G401 (cell line): ENCODE measurements at places on chromosomes 12 and 14.

DNA sequence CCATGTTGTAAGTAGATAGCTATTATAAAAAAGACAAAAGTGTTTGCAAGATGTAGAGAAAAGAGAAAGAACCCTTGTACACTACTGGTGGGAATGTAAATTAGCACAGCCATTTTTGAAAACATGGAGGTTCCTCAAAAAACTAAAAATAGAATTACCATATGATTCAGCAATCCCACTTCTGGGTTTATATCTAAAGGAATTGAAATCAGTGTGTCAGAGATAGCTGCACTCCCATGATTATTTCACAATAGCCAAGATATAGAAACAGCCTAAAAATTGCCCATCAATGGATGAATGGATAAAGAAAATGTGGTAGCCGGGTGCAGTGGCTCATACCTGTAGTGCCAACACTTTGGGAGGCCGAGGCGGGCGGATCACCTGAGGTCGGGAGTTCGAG, 9.2 kb downstream of the PSMC6 start:
- no peak for DNase-seq

DNA sequence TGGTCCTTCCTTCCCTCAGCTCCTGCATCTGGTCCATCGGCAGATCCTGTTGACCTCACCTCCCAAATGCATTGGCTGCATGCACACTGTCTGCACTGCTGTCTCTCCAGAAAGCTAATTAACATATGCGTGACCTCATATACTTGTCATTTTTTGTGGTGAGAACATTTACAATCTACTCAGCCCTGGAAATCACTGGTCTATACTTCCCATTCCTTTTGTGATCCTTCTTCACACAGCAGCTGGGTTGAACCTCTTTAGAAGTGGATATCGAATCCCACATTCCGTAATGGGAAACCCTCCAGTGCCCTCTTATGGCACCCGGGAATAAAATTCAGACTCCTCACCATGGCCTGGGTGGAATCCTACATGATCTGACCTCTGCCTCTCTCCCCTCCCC, 45.0 kb downstream of the SMOC1 start:
- DNase-seq, result no peak

GRCh38 chr14:95309261-95310051, 10.3 kb downstream of the CLMN start:
- no peak for DNase-seq

DNA sequence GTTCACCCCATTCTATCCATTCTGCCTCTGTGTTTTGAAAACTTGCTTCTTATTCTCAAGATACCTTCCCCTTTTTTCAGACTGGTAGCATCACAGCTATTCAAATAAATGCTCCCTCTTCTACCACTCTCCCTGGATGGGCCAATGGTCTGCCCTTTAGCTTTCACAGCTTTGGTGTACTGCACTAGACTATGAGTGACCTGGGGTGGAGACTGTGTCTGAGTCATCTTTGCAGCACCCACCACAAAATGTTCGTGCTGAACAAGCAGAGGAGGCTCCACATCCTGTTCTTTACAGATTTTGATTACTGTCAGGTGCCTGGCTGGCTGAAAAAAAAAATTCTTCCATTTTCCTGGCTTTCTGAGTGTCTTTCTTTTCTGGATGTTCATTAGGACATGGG, 1104.1 kb upstream of the TMEM132C start:
- no peak for DNase-seq

DNA sequence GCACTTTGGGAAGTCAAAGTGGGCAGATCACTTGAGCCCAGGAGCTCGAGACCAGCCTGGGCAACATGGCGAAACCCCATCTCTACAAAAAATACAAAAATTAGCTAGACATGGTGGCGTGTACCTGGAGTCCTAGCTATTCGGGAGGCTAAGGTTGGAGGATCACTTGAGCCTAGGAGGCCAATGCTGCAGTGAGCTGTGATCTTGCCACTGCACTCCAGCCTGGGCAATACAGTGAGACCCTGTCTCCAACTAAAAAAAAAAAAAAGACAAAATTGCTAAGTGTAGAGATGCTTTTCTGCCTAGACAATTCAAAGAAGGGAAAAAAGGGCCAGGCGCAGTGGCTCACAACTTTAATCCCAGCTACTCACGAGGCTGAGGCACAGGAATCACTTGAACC, 3.4 kb upstream of the LRP6 start:
- DNase-seq, result no peak

- DNase-seq, result peak; percentile 61
Measured at GRCh38 chr12:116157845-116158267, 119.6 kb downstream of the MED13L start.

- DNase-seq, result no peak
Measured at GRCh38 chr14:79044894-79045624, 874.9 kb downstream of the NRXN3 start.

DNA sequence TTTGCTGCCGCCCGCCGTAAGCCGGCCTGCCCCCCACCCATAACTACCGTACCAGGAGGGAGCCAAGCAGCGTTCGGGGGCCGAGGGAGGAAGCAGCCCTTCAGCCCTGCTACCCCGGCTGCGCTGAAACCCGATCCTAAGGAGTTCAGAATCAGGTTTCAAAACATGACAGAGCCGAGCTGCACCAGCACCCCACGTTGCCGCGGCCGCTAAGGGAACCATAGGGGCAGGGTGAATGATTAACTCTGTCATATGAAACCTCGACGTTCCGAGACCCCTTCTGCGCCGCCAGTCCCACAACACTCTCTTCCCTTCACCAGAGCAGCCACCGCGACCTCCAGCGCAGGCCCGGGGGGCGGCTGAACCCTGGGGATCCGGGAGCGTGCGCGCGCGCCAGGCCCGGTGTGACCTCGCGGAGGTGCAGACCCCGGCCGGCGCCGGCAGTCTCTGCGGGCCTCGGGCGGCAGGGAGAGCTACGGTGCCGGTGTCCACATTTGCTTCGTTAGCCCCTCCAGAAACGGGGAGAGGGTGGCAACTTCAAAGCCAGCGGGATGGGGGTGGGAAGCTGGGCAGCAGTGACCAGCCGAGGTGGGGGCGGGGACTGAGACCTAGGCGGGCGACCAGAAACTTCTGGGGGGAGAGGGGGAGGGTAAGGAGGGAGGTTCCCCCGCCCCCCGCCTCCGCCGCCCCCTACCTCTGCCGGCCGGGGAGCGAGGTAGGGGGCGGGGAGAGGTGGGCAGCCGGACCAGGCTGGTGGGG, 1.6 kb downstream of the SIX4 start:
- peak; percentile 24 for DNase-seq

GRCh38 chr12:13250416-13250815, 53.9 kb downstream of the EMP1 start:
- DNase-seq, result no peak

DNA sequence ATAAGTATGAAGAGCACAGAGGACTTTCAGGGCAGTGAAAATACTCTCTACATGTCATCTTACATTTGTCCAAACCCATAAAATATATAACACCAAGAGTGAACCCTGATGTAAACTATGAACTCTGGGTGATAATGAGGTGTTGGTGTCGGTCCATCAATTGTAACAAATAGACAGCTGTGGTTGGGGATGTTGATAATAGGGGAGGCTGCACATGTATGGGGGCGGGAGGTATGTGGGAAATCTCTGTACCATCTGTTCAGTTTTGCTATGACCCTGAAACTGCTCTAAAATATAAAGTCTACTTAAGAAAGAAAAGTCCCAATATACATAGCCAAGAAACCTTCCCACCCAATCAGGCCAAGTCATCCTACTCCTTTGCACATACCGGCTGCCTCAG, 88.5 kb downstream of the GPR135 start:
- no peak for DNase-seq

DNA sequence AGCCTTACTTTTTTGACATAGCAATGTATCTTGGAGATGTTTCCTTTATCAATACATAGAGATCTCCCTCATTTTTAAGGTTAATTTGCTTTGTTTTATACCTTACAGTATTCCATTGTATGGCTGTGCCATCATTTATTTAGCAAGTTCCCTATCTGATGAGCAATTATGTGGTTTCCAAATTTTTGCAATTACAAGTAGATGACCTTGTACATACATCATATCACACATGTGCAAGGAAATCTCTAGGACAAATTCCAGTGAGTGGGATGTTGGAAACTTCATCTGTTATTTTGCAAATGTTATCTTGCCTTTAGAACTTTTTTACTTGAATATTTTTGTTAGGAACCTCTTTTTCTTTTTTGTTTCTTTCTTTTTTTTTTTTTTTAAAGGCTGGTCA, 49.7 kb downstream of the DRAM1 start:
- no peak for DNase-seq

DNA sequence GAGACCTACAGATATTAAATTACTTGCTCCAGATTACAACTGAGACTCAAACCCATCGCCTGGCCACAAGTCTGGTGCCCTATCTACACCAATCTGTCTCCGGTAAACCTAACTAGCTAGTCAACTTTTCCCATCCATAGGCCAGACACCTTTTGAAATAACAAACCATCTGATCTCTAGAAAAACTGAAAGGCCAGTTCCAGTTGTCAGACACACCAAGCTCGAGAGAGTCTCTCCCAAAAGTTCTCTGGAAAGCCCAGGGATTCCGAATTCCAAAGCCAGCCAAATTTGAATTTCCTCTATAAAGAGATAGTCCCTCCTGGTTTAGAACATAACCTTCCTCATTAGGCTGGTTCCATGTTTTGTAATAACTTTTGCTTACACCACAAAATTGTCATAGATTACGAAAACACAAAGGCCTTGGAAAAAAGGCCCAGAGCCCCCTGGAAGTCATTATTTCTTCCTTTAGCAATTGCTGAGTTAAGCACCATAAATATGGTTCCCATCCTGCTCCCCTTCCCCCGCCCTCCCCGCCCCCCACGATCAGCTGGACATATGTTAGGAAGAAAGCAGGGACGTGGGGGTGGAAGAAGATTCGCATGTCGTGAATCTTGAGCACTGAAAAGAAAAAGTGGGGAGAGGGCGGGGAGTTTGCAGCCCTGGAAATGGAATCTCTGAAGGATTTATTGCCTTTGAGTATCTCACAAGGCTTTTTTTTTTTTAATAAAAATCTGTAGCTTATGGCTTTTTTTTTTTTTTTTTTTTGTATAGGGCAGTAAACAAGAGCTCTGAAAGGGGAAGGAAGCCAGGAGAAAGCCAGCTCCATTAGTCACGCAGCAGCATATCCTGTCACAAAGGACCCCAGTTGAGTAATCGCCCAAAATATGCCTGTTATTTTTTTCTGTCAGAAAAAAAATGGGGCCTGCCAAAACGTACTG, 110.4 kb downstream of the ZFP36L1 start:
- no peak for DNase-seq

- peak; percentile 91 for DNase-seq
Measured at GRCh38 chr12:124359671-124360581, 65.0 kb downstream of the RFLNA start.

- no peak for DNase-seq
Measured at GRCh38 chr14:58887931-58888330, 250.2 kb downstream of the DACT1 start.

DNA sequence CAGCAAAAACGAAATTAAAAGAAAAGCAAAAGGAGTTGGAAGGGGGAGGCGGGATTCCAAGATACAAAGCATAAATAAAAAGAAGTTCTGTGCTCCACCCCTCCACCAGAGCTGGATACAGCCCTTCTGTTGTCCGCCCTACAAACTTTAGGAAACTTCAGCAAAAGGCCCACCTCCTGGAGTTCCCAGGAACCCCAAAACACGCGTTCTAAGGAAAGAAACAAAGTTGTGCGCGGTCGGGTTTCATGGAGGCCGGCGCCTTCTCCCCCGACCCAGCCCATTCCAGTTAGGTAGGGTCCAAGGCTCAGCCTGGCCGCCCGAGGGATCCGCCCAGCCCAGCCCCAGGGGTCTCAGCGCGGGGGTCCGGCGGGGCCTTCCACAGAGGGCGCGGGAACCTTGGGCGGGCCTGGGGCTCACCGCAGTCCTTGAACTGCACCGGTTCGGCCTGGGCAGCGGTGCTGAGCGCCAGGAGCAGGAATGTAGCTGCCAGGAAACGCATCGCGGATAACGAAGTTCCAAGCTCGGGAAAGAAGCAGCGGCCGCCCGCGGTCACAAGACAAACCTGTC, at the start of gene NPC2:
Gene NPC2, minus strand, starts transcription at position 530 of the 567 bp plus-strand sequence. Its CDS starts 31 bp downstream, at position 499.
- no peak for DNase-seq

- peak; percentile 76 for DNase-seq
Measured at GRCh38 chr14:70807898-70808415, 1.4 kb downstream of the MAP3K9 start.

- no peak for DNase-seq
Measured at GRCh38 chr12:105480162-105480561, 149.7 kb downstream of the C12orf75 start.

GRCh38 chr12:97681612-97682504, 219.3 kb downstream of the RMST start:
- DNase-seq, result no peak

DNA sequence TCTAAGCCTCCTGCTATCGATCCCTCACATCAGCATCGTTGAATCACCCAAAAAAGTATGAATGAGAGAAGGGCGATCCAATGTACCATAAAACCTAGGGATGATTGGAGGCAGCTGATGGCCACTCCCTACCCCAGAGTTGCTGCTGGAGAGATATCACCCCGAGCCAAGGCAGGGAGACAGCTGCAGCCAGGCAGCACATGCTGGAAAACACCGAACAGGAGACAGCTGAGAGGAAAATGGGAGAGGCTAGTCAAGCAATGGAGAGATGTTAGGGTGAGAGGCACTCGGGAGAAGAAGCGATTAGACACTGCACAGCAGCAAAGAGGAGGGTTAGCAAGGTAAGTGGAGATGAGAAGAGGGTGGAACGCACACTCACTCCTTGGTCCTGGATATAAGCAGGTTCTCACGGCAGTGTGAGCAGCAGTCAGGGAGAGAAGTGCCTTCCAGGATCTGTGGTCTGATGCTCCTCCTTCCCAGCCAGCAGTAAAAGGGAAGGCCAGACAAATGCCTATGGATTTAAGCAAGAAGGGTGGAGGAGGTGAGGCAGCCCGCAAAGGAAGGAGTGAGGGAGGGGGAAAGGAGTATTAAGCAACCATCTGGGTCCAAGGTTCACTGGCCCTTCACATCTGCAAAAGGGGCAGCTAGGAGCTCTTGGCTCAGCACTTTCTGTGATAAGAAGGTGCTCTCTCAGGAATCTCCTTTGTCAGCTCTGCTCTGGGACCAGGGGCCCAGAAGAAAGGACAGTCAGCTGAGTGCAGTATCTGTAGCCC, at the start of gene SLC7A7:
Gene SLC7A7, minus strand, starts transcription at position 495 of the 773 bp plus-strand sequence. CDS start 2,037 bp downstream, outside the sequence.
- no peak for DNase-seq

DNA sequence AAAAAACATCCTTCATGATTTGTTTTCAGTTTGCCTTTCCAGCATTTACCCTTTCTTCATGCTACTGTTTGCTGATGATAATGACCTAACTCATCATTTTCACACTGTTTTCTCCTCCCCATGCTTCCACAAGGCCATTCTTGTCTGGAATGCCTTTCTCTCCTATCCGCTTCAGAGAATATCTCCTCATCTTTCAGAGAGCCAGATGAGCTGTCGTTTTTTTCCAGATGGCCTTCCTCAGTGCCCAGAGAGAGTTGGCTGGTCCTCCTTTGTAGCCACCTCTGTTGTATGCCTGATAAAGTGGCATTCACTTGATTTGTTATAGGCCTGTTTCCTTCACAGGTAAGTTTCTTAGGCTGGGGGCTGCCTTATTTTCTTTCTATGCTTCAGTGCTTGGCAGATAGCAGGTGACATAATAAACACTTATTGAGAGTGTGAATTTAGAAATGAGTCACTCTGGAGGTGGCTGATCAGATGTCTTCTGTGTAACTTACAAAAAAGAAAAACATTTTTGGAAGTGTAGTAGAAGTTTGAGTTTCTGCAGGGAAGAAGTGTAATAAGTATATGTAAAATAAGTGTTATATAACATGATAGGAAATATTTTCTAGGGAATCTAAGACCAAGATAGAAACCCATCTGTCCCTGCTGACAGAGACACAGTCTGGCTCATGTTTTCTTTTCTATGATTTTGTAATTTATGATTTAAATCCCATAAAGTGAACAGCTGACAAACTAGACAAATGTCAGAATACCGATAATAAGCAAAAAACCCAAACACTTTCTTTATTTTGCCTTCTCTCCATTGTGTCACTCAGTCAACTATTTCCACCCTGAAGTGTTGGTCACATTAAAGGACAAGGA, 174.5 kb downstream of the DACT1 start:
- peak; percentile 66 for DNase-seq
